Central memory CD4-positive, alpha-beta T cell (primary cell): ENCODE measurements at places on chromosomes 5 and 9.

DNA sequence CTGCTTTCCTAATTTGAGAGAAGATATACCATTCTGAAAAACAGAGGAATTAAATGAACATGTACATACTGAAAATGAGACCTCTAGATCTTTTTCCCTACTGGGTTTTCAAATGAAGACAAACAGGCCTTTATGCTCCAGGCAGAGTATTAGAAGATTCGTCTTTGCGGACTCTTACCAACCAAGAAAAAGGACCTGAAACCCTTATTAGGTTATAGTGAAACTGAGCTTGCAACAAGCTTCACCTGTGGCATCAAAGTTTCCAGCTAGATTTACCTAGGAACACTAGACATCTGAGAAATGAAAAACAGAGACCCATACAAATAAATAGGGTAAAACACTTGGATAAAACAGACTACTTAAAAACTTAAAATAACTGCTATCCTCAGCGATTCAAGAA is 46.3 kb downstream of the SMIM15 start:
- DNase-seq: no peak

GRCh38 chr5:125882061-125882460 is 541.1 kb upstream of the GRAMD2B start:
- DNase-seq: no peak

GRCh38 chr9:107158321-107158720 is 124.8 kb upstream of the RAD23B start:
- no peak for DNase-seq

- DNase-seq: peak; percentile 73
Measured at GRCh38 chr9:97938081-97938644, at the start of gene HEMGN. HEMGN (minus strand) TSS chr9:97938172; CDS start chr9:97938136, 36 bp downstream.

- no peak for DNase-seq
Measured at GRCh38 chr5:75306746-75307145, 30.3 kb upstream of the HMGCR start.

DNA sequence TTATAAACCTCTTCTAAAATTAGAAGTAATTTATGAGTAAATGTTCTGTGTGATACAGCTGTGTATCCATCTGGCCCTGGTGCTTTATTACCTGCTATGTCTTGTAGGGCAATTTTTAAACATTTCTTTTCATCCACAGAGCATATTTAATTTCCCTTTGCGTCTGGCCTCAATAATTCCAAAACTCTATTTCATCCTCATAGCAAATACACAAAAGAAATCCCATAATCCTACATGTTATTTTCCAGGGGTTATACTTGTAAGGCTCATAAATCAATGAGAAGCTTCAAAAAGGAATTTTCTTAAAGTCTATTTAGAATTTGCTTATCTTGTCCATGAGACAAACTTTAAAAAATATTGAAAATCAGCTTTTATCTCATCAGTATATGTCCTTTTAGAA is 167.0 kb downstream of the TTC39B start:
- DNase-seq: no peak

DNA sequence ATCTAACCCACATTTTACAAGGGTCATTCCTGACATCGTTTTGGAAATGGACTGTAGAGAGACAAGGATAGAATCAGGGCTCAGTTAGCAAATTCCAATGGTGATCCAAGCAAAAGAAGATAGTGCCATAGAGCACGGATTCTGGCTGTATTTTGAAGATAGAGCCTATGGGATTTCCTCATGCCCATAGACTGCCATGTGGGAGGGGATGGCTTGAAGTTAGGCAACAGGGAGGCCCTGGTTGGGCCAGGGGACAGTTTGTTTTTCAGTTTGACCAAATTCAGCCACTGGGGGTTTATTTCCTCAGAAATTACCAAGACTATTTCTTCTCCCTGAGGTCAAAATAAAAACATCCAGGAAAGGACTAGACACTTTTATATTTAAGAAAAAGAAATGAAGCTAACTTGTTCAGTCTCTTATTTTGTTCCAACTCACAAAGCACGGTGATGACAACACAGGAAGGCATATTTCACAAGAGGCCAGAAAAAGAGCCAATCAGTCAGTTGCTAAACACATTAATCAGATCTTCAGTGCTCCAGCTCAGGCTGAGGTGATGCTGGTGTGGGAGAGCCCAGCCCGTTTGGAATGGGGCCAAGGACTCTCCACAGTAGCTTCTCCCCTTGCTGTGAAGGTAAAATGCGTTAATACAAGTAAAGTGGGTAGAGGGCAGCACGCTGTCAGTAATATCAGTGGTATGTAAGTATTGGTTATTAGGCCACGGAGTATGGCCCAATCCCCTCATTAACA is 4.4 kb upstream of the DCTN4 start:
- DNase-seq: no peak

DNA sequence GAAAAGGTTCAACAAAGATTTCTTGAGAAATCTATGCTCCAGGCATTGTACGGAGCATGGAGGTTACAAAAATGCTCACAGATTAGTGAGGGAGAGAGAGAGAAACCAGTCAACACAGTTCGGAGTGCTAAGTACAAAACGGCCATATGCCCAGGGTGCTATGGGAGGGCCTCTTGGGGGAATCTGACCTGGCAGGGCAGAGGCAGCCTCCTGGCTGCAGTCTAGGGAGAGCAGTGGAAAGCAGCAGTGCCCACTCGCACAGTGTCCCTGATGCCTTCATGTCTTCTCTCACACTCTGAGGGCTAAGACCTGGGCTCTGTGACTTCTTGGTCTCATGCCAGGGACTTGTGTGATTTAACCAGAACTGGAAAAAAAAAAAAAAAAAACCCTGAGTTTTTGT is 29.8 kb upstream of the SMC5 start:
- DNase-seq: no peak

- no peak for DNase-seq
Measured at GRCh38 chr9:136316896-136317676, 10.3 kb upstream of the GPSM1 start.

DNA sequence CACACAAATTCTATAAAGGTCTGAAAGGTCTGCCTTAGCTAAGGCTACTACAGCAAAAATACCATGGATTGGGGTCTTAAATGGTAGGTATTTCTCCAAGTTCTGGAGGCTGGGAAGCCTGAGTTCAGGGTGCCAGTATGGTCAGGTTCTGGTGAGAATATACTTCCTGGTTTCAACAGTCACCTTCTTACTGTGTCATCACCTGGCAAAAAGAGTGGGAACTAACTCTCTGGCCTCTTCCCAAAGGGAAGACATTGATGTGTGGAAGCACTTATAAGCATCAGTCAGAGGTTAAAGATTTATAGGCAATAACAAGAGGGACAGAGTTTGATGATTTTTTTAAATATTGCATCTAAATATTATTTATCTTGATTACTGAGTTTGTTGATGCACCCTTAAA is 53.0 kb downstream of the ZNF622 start:
- DNase-seq: no peak

DNA sequence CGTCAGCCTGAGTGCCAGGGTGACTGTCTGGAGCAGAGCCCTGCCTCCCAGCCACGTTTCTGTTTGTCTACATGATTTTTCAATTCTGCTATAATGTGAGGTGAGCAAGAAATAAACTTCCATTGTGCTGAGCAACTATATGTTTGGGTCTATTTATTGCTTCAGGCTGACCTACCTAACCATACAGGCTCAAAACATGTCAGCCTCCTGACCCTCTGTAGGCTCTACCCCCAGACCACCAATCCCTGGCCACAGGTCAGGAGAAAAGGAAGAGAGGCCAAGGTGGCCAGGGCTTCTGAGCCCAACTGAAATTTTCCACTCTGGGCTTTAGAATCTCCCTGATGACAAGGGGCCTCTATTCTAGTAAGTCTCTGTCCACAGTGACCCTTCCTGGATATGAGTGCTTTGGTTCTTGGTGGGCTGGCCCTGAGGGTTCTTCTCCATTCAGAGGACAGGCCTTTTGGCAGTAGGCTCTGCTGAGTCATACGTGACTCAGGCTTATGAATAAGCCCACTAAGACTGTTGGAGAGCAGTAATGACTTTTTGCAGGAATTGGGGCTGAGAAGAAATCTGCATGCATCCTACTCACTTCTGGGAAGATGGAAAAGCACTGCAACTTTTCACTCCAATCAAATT is 117.2 kb upstream of the TBCA start:
- no peak for DNase-seq

DNA sequence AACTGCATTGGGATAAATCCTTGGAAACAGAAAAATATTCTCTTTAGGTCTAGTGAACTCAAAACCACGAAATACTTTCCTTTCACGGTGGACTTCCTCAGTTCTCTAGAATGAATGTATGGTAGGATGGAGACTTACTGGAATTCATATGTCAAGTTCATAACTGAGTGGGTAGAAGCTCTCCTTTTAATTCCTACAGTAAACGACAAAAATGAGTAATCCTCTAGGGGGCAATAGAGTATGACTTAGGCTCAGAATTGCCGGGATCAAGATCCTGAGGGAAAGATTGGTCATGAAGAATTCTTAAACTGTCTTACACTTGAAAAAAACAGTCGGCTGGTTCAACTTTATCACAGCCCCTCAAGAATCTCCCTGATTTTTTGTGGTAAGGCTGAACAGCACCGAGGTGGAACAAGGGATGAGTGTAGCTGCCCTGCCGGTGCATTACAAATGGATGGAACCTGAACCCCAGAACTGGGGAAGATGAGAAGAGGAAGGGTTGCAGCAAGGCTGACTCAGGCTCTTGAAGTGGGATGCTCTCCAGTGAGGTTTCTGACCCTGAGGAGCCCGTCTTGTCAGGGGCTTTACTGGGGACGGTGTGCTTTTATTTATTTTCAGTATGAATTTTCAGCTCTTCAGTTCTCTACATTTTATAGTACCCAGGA is 14.0 kb upstream of the LOX start:
- DNase-seq: no peak

- DNase-seq: no peak
Measured at GRCh38 chr9:21668516-21668915, 133.9 kb upstream of the MTAP start.

GRCh38 chr5:32339878-32340277 is 27.1 kb upstream of the MTMR12 start:
- DNase-seq: no peak

- no peak for DNase-seq
Measured at GRCh38 chr9:78982849-78983248, 588.9 kb upstream of the TLE4 start.

DNA sequence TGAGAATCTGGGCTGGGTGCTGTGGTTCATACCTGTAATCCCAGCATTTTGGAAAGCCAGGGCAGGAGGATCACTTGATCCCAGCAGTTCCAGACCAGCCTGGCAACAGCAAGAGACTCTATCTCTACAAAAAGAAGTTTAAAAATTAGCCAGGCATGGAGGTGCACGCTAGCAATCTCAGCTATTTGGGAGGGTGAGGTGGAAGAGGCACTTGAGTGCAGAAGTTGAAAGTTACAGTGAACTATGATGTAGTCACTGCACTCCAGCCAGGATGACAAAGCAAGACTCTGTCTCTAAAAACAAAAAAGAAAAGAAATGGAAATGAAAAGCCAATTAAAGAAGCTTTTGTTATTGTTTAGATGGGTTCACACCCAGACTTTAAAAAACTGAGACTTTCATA is 131.6 kb upstream of the RASA1 start:
- DNase-seq: no peak

GRCh38 chr9:27086818-27087680 is 22.0 kb upstream of the TEK start:
- no peak for DNase-seq

DNA sequence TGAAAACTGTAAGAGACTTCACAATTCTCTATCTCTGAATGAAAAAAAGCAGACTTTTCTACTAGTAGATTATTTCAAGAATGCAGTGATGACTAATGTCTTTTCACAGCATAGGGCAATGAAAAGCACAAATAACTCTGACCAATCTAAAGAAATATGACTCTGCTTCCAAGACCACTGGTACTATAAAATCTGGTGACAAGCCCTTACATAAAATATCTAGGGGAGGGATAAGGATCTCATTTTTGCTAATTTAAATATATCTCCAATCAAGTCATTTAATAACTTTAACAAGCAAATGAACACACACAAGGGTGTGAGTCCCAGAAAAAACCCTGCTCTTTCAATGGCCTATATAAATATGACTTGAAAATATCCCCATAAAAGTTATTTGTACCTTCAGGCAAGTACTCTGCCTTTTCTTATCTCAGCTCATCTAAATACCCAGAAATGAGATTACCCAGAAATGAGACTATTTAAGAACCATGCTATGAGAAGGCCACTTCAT is 105.2 kb downstream of the GNAQ start:
- no peak for DNase-seq

- no peak for DNase-seq
Measured at GRCh38 chr5:59351076-59351794, 542.3 kb downstream of the PDE4D start.

- no peak for DNase-seq
Measured at GRCh38 chr9:131516100-131516499, 13.4 kb downstream of the POMT1 start.

GRCh38 chr5:82494942-82495341 is 216.8 kb upstream of the RPS23 start:
- no peak for DNase-seq

DNA sequence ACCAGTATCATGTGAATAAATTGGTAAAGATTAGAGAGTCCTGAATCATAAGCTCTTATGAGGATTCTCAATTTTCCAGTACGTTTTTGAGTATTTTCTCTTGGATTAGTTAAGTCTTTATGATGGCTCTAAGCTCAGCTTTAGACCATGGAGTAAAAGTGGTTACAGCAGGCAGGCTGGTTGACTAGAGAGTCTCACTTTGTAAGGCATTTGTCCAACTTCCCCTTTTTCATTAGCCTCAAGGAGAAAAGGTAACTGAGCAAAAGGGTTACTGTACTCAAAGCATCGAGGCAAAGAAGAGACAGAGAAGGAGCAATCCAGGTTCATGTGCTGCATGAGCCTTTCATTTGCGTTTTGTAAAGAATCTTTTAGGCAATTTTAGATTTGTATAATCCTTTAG is 8.5 kb downstream of the NOP16 start:
- no peak for DNase-seq

DNA sequence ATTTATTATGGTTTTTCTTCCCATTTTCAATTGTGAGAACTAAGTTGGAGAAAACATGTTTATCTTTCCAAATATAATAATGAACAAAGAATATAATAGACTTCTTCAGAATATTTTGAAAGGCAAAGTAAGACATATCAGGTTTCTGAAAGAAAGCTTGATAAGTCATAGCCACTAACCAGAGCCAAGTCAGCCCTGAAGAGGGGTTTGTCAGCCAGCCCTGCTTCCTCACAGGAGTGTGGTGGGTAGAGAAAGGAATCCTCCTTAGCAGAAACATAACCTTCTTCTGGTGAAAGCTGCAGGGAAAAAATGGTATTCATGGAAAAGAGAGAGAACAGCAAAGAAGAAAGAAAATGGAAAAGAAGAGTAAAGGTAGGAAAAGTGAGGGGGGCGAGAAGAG is 93.4 kb downstream of the MPDZ start:
- no peak for DNase-seq

GRCh38 chr9:13879981-13880380 is 434.0 kb downstream of the NFIB start:
- DNase-seq: no peak

DNA sequence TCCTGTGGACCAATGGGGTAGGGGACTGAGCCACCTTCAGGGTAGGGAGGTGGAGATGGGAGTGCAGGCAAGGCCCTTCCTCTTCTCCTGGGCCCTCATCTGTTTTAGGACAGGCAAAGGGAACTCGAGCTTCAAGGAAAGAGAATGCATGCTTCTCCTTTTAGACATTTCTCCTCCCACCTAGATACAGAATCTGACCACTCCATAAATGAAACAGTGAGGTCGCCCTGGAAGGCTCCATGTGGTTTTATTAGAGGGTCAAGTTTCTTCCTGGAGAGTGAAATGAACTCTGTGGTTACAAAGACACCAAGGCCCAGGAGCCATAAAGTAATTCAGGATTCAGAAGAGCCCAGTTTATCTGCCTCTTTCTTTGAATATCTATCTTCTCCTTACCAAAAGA is 14.9 kb downstream of the LHFPL2 start:
- DNase-seq: no peak
